Right renal cortex interstitium (tissue), 3 donors: ENCODE measurements at places on chromosomes 16 and 17. TPM values are rescaled to one million over a fixed set of nuclear protein-coding genes. Genes with fewer than 3 reads are reported as not detected.

The KRTAP4-9 gene
- not detected for polyA plus RNA-seq

The CA7 gene
- 0.25 TPM for polyA plus RNA-seq

The OTOP3 gene
- polyA plus RNA-seq: not detected

The KRT20 gene
- polyA plus RNA-seq: 0.17 TPM

The STRADA gene
- 41.8 TPM for polyA plus RNA-seq

The CTRB2 gene
- not detected for polyA plus RNA-seq

The UBTF gene
- 123 TPM for polyA plus RNA-seq

The BAHCC1 gene
- polyA plus RNA-seq: 15.8 TPM

The KRTAP9-4 gene
- not detected for polyA plus RNA-seq

The OTOA gene
- polyA plus RNA-seq: 0.14 TPM

The KRT31 gene
- polyA plus RNA-seq: not detected

The DPEP1 gene
- polyA plus RNA-seq: 42.6 TPM

The TBC1D3G gene
- polyA plus RNA-seq: not detected

The MYH8 gene
- polyA plus RNA-seq: 0.88 TPM

The CDC6 gene
- polyA plus RNA-seq: 23.5 TPM

The PLLP gene
- polyA plus RNA-seq: 20.4 TPM

The PAGR1 gene
- 29.7 TPM for polyA plus RNA-seq

The C17orf100 gene
- polyA plus RNA-seq: 10.4 TPM

The ZG16 gene
- polyA plus RNA-seq: not detected

The KRTAP9-8 gene
- not detected for polyA plus RNA-seq

The ASGR2 gene
- polyA plus RNA-seq: 1.4 TPM

The CD300LB gene
- 0.11 TPM for polyA plus RNA-seq

The KRTAP1-1 gene
- not detected for polyA plus RNA-seq

The PPP1R27 gene
- 0.17 TPM for polyA plus RNA-seq

The FAM83G gene
- 7.1 TPM for polyA plus RNA-seq

The ACSM2A gene
- polyA plus RNA-seq: 73.7 TPM

The RAMP2 gene
- polyA plus RNA-seq: 96.7 TPM

The ZNF629 gene
- polyA plus RNA-seq: 26.8 TPM

The KRT33A gene
- not detected for polyA plus RNA-seq

The PIRT gene
- polyA plus RNA-seq: not detected

The MCRIP1 gene
- 76.8 TPM for polyA plus RNA-seq

The SPAG9 gene
- 108 TPM for polyA plus RNA-seq

The FAM171A2 gene
- 27.4 TPM for polyA plus RNA-seq

The TMEM100 gene
- polyA plus RNA-seq: 54.7 TPM
